GM04504 (cell line): ENCODE measurements at places on chromosomes 7 and 10.
A peak's percentile ranks its signal among the peaks of the same experiment; 100 is the strongest.

DNA sequence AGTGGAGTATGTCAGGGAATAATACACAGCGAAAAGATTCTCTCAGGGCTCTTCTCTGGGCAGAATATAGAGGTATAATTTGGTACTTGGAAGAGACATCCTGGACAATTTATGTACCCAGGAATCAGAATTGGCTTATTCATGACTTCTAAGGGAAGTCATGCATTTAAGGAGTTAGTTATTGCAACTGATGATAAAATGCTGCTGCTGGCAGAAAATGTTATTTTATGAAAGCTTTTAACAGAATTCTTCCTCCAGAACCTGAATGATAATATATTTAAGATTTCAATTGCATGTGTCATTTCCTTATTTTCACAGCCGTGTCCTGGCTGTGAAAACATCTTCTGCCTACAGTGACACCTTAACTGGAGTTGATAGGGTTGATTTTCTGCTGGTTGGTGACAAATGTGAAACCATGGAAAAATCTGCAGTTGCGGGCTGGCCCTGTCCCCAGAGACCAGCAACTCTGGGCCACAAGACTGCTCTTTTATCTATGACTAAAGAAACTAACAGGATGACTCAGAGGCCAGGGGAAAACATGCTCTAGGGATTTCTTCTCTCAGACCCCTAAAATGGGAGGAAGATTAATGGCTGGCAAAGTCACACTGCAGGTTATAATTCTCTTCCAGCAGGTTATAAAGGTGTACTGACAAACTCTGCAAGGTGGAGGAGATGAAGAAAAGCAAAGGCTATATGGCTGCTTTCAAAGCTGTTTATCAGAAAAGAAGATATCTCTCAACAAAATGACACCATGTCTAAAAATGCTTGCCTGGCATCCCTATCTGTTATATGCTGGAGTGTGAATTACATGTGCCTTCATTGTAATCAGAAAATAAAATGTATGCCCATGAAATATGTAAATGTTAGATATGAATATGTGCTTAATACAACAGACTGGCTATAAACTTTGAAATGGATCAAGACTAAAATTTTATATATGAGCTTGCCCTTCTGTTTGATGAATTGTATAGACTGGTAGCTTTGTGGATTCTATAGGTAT lies 12.1 kb upstream of the TRUB1 start:
- no peak for DNase-seq

GRCh38 chr7:142461437-142461836 lies 203.6 kb upstream of the PRSS58 start:
- peak; percentile 68 for DNase-seq

- peak; percentile 3 for DNase-seq
These were observed 183.0 kb upstream of the CTBP2 start for GRCh38 chr10:125343118-125343925.

DNA sequence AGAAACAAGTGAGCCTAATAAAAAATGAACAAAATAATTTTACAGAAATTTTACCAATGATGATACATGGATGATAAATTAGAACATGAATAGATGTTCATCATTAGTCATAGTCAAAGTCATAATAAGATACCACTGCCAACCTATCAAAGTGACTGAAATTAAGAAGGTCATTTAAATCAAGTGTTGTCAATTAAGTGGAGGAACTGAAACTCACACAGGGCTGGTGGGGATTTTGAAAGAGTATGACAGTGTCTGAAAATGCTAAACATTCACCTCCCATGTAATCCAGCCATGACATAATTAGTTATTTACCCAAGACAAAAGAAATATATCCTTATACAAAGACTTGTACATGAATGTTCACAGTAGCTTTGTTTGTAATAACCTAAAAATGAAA lies 57.1 kb upstream of the DYNC1I1 start:
- no peak for DNase-seq

GRCh38 chr7:147240468-147240867 lies 1123.9 kb downstream of the CNTNAP2 start:
- no peak for DNase-seq

- DNase-seq = no peak
These were observed 102.9 kb upstream of the NFE2L3 start for GRCh38 chr7:26049081-26049480.

DNA sequence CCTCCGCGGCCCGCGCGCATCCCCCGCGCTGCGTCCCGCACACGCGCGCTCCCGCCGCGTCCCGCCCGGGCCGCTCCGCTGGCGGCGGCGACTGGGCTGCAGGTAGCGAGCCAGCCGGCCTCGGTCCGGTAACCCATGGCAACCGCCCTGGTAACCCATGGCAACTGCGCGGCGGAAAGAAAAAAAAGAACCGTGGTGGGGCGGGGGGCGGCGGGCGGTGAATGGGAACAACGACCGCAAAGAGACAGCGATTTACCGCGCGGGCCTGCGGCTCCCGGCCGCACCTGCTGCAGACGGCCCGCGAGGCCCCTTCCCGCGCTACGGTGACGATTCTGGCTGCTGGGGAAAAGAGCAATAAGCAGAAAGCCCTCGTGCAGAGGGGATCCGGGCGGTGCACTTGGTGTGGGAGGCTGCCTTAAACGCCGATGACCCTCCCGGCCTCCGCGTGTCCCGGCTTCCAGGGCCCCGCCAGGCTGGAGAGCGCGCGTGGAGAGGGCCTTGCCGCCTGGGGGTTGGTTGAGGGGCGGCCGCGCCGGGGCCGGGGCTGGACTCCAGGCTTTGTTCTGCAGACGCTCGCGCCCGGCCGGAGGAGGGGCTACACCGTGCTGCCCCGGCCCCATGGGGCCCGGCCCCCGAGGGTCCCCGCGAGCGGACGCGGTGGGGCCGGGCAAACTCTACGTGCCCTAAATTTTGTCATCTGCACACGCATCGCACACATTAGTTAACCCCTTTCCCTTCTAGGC lies 84.7 kb downstream of the SNX10 start:
- DNase-seq = no peak

DNA sequence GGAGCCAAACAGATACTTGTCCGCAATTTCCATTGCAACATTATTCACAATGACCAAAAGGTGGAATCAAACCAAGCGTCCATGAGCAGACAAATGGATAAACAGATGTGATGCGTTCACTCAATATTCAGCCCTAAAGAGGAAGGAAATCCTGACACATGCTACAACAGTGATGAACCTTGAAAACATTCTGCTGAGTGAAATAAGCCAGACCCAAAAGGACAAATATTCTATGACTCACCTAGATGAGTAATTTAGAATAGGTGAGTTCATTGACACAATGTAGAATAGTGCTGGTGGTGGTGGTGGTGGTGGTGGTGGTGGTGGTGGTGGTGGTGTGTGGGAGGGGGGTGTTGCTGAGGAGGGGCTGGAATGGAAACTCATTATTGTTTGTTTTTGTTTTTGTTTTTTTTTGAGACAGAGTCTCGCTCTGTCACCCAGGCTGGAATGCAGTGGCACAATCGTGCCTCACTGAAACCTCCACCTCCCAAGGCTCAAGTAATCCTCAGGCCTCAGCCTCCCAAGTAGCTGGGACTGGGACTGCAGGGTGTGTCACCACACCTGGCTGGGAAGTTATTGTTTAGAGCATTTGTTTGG lies 28.6 kb downstream of the SMKR1 start:
- peak; percentile 62 for DNase-seq

- no peak for DNase-seq
These were observed 2.1 kb downstream of the COL13A1 start for GRCh38 chr10:69803809-69804208.

GRCh38 chr7:156811706-156812105 lies 81.3 kb downstream of the LMBR1 start:
- no peak for DNase-seq

- DNase-seq = no peak
These were observed 159.2 kb upstream of the PLXNA4 start for GRCh38 chr7:132735476-132735875.

DNA sequence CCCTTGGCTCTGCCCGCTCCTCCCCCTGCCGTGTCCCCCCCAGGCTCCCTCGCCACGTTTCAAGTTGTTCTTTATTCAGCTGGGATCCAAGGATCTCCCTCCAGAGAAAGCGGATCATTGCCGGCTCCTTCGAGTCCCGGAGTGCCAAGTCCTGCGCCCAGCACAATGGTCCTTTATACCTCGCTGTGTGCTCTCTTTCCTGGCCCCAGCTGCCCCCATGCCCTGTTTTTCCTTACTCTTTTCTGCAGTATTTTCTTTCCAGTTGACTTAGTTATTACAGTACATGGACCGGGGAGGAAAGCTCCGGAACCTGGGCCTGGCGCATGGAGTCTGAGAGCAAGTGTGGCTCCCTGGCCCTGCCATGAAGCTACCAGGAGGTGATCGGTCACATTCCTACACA lies 88.1 kb upstream of the KMT2C start:
- DNase-seq = no peak

DNA sequence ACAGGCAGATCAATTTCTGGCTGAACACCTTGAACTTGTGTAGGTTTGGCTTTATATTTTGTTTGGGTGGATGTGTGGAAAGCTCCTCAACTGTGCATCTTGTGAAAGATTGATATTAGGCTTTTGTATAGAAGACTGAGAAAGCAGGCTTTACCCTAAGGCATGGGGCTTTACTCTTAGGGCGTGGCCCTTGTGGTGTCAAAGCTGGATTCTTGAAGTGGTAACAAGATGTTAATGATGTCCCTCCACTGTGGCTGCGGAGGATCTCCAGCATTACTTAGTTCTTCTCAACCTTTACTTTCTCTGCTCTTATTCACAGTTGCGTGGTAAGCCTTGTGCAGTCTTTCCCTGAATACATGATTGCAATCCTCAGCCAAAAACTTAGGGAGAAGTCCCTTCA lies 54.1 kb upstream of the HECTD2 start:
- no peak for DNase-seq

- no peak for DNase-seq
These were observed 25.0 kb upstream of the PCBD1 start for GRCh38 chr10:70913191-70913892.

- no peak for DNase-seq
These were observed 15.6 kb downstream of the BCCIP start for GRCh38 chr10:125838802-125839575.

GRCh38 chr7:88071994-88072714 lies 138.1 kb downstream of the ADAM22 start:
- DNase-seq = no peak

- DNase-seq = no peak
These were observed 1.2 kb upstream of the BLNK start for GRCh38 chr10:96272316-96273280.

DNA sequence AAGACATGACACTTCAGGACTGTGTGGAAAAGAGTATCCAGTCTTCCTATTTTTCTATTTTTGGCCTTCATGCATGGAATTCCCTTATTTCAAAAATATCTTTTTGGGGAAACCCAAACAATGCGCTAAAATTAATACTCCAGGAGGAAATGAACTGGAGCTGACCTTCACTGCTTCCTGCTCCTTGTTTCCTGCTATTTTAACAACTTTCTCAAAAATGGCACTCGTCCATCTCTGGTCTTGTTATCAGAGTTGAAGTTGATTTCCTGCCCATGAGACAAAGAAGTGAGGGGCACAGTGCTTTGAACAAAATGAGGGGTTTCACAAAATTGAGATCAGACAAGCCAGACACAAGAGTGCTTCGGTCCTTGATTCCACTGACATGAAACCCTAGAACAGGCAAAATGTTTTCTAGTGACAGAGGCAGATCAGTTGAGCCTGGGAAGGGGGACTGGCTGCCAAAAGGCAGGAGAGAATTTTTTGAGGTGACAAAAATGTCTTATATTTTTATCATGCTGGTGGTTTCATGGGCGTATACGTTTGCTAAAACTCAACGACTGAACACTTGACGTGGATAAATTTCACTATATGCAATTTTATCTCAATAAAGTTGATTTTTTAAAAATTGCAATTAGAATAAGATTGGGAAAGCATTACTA lies 193.2 kb downstream of the CREB5 start:
- DNase-seq = no peak

GRCh38 chr10:125116652-125117310 lies 43.6 kb downstream of the CTBP2 start:
- DNase-seq = no peak

DNA sequence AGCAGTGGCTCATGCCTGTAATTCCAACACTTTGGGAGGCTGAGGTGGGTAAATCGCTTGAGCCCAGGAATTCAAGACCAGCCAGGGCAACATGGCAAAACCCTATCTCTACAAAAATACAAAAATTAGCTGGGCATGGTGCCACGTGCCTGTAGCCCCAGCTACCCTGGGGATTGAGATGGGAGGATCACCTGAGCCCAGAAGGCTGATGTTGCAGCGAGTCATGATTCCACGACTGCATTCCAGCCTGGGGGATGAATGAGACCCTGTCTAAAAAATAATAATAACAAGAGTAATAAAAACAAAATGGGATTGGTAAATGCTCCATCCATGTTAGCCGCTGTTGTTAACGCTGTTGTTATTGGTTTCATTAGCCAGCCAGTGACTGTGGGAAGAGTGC lies 1.3 kb upstream of the HKDC1 start:
- no peak for DNase-seq

DNA sequence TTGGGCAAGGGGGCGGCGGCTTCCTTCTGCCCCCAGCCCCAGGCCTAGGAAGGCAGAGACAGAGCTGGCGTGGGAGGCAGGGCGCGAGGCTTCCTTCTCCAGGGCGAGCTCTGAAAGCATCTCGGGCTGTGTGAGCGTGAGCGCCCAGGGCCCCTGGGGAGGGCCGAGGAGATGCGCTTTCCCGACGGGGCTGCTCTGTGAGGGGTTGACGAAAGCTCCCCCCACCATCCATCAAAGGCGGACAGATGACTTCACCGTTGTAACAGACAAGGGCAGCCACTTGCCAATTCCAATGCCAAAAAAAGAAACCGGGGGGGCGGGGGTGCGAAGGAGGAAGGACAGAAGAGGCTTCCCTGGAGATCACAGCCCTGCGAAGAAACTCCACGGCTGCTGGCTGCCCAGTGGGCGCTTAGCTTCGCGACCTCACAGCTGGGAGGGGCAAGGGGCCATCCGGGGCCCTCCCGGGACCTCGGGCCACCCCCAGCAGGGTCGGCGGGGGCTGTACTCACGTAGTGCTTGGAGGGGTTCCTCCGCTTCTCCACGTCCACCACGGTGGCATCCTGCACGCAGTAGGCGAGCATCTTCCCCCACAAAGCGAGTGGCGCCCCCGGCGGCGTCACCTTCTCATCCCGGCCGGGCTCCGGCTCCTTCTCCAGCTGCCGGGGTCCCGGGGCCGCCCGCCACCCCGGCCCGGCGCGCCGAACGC lies 537 bp downstream of the SH3PXD2A start:
- DNase-seq = no peak

DNA sequence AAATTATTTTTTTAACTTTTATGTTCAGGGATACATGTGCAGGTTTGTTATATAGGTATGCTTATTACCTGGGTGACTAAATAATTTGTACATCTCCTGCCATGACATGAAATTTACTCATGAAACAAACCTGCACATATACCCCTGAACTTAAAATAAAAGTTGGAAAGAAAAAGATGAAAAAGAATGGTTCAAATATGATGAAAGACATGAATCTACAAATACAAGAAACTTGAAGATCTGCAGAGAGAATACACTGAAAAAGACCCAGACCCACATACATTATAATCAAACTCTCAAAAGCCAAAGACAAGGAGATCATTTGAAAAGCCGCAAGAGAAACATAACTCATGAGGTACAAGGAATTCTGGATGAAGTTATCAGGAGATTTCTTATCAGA lies 70.2 kb downstream of the AKR1C4 start:
- DNase-seq = no peak
